CD4-positive, alpha-beta T cell treated with Interleukin-6 for 4 hours (primary cell): ENCODE measurements at places on chromosomes 12 and 14.

DNA sequence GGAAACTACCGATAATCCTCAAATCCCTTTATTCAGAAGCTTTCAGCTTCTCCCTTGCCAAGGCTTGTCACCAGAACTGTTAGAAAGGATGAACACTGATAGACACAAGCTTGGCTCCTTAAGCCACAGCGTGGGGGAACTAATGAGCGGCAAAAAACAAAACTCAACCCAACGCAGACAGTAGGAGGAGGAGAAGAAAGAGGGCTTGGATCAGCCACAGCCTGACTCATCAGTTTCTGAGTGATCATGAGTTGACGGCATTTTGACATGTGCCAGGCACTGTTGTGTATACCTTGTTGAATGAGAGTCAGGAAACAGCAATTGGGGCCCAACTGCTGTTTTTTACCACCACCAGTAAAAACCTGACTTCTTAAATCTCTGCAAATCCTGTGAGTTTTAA is 23.7 kb downstream of the PLXNC1 start:
- DNase-seq: peak; percentile 29

- DNase-seq: peak; percentile 87
These were observed 240.1 kb upstream of the OR4E1 start for GRCh38 chr14:21913759-21914158.

GRCh38 chr12:99620159-99620479 is 27.4 kb upstream of the GARIN6 start:
- DNase-seq: no peak

DNA sequence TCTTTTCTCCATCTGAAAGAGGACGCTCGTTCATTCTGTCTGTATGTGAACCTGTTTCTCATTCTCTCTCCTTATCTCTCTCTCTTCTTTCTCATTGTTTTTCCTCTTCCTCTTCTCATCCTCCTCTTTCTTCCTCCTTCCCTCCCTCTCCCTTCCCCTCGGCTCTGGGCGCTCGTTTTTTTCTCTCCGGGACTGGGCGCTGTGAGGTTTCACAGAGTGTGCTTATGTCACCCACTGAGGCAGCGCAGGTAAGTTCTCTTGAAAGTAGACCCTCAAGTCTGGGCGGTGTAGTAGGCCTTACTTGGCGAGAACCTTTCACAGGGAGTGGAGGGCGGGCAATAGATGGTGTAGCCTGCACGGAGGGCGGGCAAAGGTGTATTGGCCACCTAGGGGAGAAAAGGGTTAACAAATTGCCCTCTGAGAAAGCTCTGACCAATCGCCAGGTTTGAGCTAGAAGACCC is 4.5 kb upstream of the SIX1 start:
- no peak for DNase-seq

GRCh38 chr12:122051231-122051876 is 27.2 kb upstream of the MLXIP start:
- DNase-seq: no peak

- DNase-seq: no peak
These were observed 121.0 kb upstream of the VRK1 start for GRCh38 chr14:96676166-96676565.

DNA sequence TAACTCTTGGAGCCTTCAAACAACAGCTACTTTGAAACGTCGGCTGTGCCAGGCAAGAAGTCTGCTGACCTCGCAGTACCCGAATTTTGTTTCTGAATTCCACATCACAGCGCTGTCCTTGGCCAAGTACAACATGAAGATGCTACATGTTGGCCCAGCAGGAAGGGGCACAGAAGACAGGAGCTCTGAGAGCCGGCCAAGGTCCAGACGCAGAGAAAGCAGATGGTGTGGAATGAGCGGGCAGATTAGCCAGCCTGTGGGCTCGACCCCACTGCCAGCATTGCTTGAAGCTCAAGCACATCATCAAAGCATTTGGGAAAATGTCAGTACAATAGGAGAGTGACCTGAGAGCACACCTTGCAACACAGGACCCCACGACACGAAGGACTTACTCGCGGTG is 64.5 kb downstream of the FZD10 start:
- DNase-seq: no peak

DNA sequence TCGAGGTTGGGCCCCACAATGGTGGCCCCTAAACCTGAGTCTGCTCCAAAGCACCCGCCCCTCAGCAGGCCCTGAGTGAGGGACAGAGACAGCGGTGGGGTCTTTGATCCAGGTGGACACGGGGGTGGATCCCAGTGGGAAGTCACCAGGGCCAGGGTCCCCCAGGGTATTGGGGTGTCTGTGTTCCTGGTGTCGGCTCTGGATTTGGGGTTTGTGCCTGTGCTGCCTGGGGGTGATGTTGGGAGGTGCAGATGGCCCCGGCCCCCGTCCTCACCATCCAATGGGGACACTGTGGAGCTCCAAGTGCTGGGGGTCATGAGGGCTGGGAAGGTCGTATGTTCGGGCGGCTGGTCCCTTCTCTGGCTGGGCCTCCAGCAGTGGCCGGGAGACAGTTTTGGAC is 354.2 kb downstream of the TMEM121 start:
- DNase-seq: no peak

GRCh38 chr14:101726295-101726953 is 35.1 kb upstream of the PPP2R5C start:
- no peak for DNase-seq

DNA sequence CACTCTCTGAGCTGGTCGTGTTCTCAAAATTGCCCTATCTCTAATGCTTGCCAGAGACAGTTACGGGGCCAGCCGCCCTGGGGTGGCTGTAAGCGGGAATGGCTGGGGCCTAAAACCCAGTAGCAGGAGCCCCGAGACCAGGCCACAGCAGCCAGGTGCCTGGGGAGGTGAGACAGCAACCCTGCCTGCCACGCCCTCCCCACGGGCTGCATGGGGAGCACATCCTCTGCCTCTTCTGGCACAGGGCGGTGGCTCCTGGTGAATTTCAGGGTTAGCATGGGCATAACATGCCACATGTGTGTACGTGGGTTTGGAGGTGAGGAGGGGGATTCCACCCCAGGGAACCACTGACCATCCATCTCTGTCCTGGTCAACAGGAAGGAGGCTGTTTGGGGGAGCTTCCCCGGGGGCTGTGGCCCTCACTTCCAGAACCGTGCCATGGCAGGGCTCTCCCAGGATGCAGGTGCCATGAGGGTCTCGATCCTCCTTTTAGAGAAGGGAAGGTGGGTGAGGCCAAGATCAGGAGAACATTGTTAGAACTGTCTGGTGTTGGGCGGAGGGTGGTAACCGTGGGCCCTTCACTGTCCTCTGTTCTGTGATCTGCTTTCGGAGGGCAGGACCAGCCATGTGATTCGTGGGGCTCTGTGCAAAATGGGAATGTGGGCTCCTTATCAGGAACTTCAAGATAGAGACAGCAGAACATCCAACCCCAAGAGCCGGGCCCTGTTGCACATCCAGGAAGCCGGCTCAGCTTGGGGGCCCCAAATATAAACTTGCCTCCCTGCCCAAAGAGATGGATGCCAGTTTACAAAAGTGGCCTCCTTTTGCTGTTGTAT is 312.2 kb upstream of the DIO3 start:
- DNase-seq: no peak

DNA sequence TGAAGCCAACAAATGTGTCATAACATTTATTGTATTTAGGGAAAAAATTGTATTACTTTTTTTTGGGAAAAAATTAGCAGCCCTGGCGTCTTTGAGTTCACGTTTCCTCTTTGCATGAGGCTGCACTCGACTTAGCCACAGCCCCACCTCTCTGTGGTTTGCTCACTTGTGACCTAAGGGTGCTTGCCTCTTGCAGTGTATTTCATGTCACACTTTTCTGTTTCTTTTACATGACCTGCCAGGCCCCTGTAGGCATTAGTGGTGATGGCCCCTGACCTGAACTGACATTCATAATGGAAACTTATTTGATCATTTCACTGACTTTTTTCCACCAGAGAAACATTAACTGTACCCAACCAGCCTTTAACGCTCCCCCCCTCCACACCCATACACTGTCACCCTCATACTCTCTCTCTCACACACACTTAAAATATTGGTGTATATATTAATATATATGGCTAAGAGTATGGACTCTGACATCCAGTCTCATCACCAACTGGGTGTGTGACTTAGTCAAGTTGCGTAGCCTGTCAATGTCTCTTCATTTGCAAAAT is 122.9 kb downstream of the PRKCH start:
- DNase-seq: peak; percentile 69

DNA sequence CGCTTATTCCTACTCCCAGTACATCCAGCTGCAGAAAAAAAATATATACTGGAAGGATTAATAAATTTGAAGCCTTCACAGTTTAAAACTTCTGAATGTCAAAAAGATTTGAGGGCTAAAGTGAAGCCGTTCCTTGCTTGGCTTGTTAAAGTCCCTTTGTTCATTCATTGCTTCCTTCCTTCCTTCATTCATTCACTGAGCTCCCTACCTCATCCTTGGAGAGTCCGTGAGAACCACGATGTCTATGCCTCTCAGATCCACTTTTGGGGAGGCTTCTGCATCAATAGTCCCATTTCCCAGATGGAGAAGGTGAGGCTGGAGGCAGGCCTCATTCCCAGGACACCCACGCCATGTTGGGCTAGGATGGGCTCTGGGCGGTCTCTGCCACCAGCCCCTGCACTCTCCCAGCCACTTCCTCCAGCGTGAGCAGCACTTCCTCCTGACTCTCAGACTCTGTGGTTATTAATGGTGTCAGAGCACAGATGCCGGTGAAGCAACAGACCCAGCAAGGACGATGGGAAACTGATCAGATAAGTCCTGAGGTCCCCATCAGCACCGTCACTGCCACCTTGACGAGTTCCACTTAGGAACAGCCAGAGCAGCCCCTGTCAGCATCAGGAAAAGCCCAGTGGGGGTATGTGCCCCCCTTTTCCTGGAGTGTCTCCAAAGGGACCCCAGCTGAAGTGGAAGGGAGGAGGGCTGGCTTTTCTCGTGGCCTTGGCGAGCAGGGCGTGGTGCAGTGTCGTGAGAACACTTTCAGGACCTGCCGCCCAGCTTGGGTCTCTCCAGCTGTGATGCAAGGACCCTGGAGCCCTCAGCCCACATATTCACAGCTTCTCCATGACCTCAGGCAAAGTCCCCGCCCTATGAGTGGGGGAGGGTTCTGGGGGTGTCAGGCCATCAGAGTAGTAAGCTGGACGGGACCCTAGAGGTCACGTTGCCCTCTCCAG is 21.2 kb downstream of the ASB2 start:
- peak; percentile 67 for DNase-seq

DNA sequence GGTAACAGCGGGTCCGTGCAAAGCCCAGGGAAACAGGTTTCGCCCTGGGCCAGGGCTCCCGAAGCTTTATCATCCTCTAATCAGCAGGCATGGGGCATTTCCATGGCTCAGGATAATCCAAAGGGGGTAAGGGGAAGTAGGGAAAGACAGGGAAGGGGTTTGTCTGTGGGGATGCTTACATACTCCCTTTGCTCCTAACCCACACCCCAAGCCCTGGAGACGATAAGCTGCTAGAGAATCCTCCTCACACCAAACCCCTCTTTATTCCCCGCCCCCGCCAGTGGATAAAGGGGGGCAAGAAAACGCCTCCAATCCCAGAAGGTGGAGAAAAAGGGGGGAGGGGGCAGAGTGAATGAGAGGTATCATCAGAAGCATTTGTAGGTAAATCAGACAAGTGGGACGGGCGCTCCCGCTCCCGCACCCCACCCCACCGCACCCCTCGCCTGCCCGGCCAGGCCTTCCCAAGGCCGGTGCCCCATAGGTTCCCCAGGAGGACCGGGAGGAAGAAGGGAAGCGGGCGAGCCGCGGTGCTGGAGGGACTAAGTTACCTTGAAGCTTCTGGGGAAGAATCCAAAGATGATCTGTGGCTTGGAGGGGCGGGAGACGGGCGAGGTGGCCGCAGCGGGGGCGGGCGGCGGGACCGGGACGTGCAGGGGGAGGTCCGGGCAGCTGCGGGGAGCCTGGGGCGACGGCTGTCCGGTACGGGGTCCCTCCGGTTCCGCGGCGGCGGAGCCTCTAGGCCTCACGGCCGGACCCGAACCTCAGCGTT is 762 bp downstream of the PPP2R5E start:
- DNase-seq: peak; percentile 4

DNA sequence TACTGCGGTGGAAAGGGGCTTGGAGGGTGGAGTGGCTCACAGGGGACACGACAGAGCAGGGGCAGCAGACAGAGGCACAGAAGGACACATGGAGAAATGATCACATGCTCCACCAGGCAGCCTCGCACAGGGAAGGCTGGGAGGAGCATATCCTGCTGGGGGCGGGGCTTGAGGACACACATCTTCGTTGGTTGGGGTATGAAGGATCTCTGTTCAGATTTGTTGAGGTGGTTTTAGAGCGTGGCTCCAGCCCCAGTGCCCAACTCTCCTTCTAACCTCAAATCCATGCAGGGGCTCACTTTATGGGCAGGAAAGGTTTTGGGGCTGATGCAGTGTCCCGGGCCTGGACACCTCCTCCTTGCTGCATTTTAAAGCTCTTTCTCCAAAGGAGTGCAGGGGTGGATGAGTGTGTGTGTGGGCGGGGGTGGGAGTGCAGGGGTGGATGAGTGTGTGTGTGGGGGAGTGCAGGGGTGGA is 733 bp upstream of the P3H3 start:
- peak; percentile 68 for DNase-seq

DNA sequence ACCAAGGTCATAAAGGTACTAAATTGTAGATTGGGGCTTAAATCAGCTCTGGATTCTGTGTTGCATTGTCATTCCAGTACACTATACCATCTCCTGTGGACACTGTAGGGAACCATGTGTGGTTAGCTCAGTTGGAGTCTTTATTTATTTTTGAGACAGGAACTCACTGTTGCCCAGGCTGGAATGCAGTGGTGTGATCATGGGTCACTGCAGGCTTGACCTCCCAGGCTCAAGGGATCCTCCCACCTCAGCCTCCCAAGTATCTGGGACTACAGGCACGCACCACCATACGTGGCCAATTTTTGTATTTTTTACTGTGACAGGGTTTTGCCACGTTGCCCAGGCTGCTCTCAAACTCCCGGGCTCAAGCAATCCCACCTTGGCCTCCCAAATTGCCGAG is 6.7 kb downstream of the PAPOLA start:
- DNase-seq: no peak

GRCh38 chr12:2834581-2835491 is at the start of gene NRIP2:
NRIP2 (minus strand) TSS chr12:2835035; CDS start chr12:2834983, 52 bp downstream.
- DNase-seq: no peak

GRCh38 chr12:42085594-42085993 is 59.1 kb downstream of the GXYLT1 start:
- DNase-seq: no peak

- no peak for DNase-seq
These were observed 89.2 kb downstream of the DAAM1 start for GRCh38 chr14:59277659-59278058.

- no peak for DNase-seq
These were observed 19.8 kb downstream of the ZBTB42 start for GRCh38 chr14:104820669-104821228.

GRCh38 chr14:42480255-42480654 is 873.6 kb downstream of the LRFN5 start:
- no peak for DNase-seq

- DNase-seq: no peak
These were observed 117.2 kb downstream of the PPM1H start for GRCh38 chr12:62817556-62818271.

GRCh38 chr12:52230364-52231281 is 2.4 kb upstream of the KRT7 start:
- DNase-seq: no peak

GRCh38 chr12:42255221-42255865 is 17.3 kb upstream of the YAF2 start:
- DNase-seq: no peak

- DNase-seq: no peak
These were observed 11.5 kb upstream of the TDRD9 start for GRCh38 chr14:103916636-103917262.
